ENCODE measurements at places on chromosomes 7 and 10.

- DNase-seq: no peak
Observed at GRCh38 chr10:47413531-47414226, 29.6 kb upstream of the ZNF488 start.

DNA sequence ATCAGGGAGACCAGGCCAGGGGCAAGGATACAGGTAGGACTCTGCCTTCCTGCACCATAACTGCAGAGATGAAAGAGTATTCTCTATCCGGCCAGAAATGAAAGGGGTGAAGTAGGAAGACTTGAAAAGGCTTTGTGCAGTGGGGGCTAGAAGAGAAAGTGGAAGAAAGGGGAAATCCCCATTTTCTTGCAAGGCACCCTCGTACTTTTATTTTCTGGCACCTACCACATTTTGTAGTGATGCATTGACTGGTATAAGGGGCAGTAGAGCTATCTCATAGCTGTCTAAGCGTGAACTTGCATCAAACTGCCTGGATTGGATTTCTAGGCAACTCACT is 752 bp upstream of the CAMK2G start:
- no peak for DNase-seq

DNA sequence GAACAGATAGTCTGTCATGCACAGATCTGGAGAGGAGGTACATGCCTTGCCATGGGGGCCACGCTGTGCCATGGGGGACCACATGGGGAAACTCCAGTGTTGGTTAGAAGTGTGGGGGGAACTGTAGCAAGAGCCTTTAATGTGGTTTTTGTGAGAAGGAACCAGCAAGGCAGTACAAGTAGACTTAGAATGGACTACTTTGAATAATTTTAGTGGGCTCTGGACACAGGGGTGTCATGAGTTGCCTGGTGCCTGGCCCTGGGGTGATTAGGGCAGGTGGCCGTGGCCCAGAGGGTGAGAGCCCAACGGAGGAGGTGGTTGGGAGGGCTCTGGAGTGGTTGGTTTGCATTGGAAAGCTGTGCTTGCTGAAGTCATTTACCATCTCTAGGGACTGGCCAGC is 77.2 kb downstream of the CXCL12 start:
- DNase-seq: no peak

DNA sequence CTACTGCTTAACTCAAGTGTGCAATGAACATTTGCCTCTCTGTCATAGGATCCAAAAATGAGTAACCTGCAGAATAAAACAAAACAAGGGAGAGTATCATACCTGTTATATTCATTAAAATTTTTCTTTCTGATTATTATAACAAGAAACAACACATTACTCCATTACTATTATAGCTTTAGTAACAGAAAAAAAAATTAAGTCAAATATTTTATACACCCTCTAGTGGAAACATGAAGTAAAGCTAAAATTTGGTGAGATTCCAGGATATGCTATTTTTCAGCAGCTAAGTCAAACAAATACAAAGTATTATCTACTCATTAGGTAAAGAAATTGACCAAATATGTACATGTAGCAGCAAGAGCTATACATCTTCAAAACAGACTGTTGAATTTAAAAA is 56.3 kb downstream of the PDZD8 start:
- DNase-seq: no peak

DNA sequence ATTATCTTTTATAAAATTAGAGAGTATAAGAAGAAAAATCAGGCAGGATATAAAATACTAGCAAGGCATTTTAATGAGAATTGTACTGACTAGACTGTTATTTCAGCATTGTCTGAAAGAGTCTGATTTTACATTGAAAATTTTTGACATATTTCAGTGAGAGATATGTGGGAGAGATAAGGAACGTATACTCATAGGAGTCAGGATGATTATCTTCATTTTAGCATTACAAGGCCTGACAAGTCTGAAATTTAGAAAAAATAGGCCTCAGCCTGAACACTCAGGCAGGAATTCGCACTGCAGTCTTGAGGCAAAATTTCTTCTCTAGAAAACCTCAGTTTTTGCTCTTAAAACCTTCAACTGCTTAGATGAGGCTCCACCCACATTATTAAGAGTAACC is 386.0 kb downstream of the HGF start:
- DNase-seq: no peak

DNA sequence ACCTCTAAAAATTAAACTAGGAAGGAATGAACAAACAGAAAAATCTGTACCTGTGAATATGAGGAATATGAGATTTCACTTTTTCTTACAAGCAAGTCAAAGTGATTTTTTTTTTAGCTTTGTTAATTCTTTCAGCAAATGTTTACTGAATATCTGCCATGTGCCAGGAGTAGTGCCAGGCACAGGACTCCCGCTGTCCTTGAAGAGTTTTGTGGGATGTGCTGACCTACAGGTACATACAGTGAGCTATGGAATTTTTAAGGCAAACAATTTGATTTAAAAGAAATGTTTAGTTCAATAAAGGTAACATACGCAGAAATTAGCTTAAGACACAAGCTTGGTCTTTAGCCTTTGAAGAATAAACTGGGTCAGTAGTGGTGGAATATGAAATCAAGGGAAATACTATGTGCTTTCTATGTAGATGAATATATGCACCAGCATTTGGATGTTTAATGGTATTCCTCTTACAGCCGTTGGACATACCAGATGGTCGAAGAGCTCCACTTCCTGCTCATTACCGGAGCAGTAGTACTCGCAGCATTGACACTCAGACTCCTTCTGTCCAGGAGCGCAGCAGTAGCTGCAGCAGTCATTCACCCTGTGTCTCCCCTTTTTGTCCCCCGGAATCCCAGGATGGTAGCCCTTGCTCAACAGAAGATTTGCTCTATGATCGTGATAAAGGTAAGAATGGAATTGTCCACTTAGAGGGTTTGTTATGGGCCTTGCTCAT is 102.0 kb downstream of the GLCCI1 start:
- DNase-seq: no peak

Measured in RPMI7951 (cell line).